ENCODE measurements at places on chromosomes 7 and 10. TPM values are rescaled to one million over a fixed set of nuclear protein-coding genes. Genes with fewer than 3 reads are reported as not detected.

Gene BTBD16
- not detected for total RNA-seq

Gene LIPF
- not detected for total RNA-seq

Gene CHST15
- 67.2 TPM for total RNA-seq

GRCh38 chr10:27482984-27483956 is 20.8 kb upstream of the RAB18 start:
- no peaks in the 10 kb centered on the region for H3K36me3 ChIP-seq
- H3K4me1 ChIP-seq = no peaks in the 10 kb centered on the region
- DNase-seq = no peak
- H3K27me3 ChIP-seq = no peaks in the 10 kb centered on the region
- H3K4me3 ChIP-seq = no peak overlapping the region
- no peak overlapping the region for H3K27ac ChIP-seq

GRCh38 chr10:42989481-42989921 is 87.4 kb upstream of the RET start:
- no peak overlapping the region for H3K27ac ChIP-seq
- H3K36me3 ChIP-seq = no peaks in the 10 kb centered on the region
- no peak for DNase-seq
- H3K27me3 ChIP-seq = no peaks in the 10 kb centered on the region
- H3K4me1 ChIP-seq = no peaks in the 10 kb centered on the region
- H3K4me3 ChIP-seq = no peak overlapping the region
